GM04504 (cell line): ENCODE measurements at places on chromosomes 7 and 10.

- DNase-seq, result no peak
These were observed 342.5 kb downstream of the PTPRN2 start for GRCh38 chr7:158244873-158245723.

GRCh38 chr7:18222636-18223035, 195.0 kb upstream of the PRPS1L1 start:
- no peak for DNase-seq

- DNase-seq, result no peak
These were observed 28.4 kb downstream of the DAGLB start for GRCh38 chr7:6419310-6419773.

- DNase-seq, result no peak
These were observed 363.7 kb downstream of the CALN1 start for GRCh38 chr7:72048420-72048819.

DNA sequence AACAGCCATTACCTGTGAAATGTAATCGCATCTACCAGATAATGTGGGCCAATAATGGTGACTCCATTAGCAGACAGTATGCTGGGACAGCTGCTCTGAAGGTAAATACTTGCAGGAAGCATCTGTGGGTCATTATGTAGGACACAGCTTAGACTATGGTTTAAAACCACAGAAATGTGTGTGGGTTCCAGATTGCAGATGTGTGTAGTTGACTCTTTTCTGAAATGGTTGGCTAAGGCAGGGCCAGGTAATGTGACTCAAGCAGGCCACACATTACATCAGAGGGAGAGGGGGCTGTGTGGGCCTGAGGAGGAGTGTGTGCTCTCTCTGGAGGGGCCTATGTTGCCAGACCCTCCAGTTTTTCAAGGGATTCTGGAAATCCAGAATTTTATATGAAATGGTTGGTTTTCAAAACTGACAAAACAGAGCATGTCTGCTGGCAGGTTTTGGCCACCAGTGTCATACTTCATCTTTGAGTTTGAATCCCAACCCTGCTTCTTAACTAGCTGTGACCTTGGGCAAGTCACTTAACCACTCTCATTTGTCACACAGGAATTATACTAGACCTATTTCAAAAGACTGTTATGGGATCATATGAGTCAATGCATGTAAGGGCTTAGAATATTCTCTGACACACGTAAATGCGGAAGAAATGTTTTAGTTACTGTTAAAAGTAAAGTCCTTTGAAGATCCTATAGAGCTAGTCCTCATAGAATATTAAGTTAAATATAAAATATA, 64.5 kb downstream of the MCMBP start:
- DNase-seq, result peak; percentile 68

- DNase-seq, result no peak
These were observed 233.4 kb downstream of the WDR37 start for GRCh38 chr10:1289591-1289990.

GRCh38 chr7:21028599-21028998, 241.9 kb upstream of the SP8 start:
- no peak for DNase-seq

DNA sequence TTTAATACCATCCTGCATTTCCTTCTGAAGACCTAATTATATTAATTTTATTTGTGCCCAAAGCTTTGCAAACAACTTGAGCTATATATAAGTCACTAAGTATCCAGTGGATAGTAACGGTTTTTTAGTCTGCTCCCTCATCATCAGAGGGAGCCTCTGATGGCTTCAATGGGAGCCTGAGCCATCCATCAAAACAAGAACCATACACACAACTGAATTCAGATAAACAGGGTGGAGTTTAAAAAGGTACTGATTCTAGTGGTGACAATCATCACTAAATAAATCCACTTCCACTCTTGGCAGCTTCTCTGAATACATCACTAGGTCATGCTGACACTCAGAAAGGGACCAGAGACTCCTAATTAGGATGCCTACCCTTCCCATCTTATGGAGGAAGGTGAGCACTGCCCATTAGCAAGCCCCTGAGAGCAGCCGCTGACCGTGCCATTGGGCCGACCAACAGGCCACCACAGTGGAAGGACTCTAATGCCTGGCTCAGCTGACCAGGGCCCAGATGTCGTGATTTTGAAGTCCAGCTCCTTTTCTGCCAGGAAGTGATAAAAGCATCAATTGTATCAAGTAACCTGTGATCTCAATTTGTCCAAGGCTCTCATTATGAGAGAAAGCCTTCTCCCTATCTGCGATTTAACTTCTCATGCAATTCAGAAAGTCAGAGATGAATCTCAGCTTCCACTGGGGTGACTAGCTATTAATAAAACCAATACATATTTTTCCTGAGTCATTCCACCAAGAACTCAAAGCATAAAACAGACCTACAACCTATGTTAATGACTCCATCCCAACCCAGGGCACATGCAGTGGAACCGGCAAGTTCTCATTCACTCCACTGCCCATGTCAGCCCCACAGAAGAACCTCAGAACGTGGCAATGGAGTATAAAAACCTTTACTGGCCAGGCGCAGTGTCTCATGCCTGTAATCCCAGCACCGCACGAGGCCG, 13.1 kb downstream of the VOPP1 start:
- DNase-seq, result no peak
